ENCODE measurements at places on chromosomes 6 and 20.

DNA sequence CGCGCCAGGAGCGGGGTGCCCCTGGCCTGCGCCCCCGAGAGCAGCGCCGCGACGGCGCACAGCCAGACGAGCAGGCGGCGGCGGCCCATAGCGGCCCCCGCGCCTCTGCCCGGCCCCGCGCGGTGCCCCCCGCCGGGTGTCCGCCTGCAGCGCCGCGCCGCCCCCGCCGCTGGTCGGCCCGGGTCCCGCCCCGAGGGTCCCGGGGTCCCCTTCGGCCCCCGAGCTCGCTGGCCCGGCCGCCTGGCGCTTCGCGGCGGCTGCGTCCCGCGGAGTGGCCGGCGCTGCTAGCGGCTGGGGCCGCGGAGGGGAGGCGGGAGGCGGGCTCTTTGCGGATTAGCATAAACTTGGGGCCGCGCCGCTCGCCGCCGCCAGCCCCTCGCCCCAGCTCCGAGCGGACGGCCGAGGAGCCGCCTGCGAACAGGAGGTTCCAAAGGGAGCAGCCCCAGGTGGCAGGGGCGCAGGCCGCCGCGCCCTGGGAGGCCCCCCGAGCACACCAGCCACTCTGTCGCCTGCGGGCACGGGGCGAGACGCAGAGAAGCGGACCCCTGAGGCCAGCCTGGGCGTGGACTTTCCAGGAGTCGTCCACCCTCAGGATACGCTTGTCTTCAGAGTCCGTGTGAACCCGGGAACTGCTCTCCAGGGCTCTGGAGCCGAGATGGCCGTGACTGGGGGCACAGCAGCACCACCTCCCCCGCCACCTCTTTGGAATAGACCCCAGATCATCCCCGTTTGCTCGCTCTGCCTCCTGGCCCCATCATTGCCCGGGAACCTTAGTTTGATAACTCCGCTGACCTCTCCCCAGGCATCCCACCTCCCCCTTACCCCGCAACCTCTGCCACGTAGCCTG lies at the start of gene EMILIN3:
Gene EMILIN3 (minus strand): TSS at position 273 of the 847 bp plus-strand sequence. CDS start 184 bp downstream, at position 89.
- DNase-seq, result no peak

DNA sequence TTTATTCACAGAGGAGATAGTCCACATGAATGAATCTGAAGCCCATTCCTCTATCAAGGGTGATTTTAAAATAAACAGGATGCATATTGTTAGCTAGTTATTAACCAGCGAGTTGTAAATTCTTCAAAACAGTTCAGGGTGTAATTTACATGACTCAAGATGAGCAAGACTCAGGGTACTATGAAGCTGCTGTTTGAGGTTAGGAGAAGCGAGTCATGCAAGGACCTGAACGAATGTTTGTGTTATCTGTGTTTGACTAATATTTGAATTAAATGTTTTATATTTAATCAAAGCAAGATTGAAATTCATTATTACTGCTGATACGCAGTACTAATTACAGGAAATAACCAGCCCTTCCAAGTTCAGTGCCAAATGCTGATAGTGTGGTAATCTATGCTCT lies 191.1 kb downstream of the SAMD5 start:
- DNase-seq, result no peak

DNA sequence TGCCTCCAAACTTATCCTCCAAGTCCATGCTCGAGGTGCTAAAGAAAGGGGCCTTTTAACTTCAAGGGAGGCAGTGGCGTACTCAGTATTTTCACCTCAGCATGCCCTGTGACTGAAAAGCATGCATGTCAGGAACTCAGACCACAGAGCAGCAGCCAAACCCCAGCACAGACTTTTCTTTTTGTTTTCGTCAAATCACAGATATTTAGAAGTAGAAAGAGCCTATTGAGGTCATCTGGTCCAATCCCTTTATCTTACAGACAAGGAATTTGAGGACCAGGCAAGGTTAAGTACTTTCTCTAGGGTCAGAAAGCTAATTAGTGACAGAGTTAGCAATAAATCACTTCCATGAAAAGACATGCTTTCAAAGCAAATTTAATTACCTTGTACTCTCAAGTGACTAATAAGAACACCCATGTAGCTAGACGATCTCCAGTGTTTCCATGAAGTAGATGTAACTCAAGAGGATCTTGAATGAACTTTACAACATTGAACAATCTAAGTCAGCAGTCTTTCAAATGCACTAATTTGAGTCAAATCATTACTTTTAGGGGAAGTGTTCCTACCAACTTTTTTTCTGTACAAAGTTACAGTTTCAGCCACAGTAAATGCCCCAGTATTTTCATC lies 35.9 kb downstream of the MOXD1 start:
- no peak for DNase-seq

GRCh38 chr6:112524071-112524470 lies 176.9 kb downstream of the RFPL4B start:
- DNase-seq, result no peak

DNA sequence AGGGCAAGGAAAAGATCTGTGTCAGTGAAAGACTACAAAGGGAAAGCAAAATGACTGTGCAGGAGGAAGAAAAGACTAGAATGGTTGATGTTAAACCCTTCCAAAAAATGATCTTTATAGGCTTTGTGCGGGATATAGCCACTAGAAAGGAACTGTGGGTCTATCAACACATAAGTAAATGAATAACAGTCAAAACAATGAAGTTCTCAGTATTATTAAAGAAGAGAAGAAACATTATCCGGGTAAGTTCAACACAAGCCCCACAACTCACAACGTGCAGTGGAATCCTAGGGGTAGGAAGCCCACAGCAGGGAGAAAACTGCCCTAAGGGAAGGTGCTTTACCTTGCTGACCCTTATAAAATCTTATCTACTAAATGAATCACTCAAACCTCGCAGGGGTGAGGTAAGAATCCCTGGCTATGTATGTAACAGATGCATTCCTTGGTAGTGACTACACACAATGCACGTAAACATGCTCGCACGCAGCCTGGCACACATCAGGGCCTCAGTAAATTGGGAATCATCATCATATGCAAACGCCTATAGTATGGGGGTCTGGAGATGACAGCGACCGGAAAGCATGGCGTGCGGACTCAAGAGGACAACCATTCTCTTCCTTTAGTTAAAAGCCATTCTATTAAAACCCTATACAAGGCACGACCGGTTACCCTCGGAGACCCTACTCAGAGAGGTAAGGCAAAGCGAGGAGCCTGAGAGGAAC lies 11.3 kb downstream of the TFAP2A start:
- DNase-seq, result no peak

GRCh38 chr6:36559011-36559793 lies 11.9 kb upstream of the STK38 start:
- DNase-seq, result no peak

DNA sequence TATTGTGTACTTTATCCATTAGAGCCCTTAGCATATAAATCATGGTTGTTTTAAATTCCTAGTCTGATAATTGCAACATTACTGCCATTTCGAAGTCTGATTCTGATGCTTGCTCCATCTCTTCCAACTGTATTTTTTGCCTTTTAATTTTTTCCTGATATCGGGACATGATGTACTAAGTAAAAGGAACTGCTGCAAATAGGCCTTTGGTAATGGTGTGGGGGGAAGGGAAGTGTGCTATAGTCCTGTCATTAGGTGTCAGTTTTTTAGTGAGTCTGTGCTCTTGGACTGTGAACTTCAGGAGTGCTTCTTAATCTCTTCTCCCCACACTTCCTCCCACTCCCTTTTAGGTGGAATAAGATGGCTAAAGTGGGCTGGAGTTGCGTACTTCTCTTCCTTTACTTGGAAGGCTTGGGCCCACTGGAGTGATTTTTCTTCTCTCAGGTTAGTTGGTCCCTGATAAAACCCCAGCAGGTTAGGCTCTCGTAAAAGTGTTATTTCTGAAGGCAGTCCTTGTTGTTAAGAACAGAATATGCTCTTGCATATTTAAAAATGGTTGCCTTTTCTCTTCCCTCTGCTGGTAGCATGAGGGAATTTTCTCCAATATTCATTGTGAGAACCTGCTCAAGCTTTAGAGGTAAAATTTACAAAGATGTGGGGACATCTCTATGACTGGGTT lies 18.1 kb downstream of the STXBP5 start:
- peak; percentile 35 for DNase-seq

DNA sequence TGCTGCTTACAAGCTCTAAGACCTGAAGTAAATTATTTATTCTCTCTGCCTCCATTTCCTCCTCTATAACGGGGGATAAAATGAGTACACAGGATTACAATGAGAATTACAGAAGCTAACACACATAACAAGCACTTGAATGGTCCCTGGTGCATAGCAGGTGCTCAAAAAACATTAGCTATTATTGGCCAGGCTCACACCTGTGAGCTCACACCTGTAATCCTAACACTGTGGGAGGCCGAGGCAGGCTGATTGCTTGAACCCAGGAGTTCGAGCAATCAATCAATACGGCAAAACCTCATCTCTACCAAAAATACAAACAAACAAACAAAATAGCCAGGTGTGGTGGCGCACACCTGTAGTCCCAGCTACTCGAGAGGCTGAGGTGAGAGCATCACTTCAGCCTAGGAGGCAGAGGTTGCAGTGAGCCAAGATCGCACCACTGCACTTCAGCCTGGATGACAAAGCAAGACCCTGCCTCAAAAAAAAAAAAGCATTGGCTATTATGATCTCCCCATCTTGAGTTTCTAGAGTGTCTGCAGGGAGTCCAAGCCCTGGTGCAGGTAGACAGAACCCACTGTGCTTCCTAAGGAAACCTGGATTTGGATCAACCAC lies 68.1 kb downstream of the PREX1 start:
- DNase-seq, result no peak

DNA sequence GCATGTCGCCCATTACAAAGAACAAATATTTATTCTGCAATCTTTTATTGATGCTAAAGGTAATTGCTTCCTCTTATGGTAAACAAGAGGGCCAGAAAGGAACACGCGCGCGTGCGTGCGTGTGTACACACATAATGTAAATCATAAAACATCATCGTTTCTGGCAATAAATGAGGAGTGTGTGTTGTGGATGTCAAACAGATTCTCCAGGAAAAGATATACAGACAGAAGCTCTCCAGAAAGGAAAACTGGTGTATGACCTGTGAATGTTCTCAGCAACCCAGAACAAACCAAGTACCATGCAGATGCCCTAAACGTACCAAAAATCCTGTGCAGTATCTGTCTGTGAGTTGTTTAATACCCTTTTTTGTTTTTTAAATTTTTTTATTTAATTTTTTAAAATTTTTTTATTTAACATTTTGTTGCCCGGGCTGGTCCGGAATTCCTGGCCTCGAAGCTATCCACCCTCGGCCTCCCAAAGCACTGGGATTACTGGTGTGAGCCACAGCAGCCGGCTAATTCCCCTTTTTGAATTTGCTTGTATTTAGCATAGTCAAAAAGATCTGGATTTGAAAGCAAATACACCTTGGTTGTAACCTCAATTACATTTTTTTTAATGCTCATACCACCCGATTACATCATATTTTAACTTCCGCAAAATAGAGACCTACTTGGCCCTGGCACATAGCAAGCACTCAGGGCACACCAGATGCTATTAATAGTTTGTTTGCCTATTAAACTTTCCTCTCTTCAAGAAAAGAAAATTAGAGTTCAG lies 909 bp upstream of the NUDT3 start:
- no peak for DNase-seq

DNA sequence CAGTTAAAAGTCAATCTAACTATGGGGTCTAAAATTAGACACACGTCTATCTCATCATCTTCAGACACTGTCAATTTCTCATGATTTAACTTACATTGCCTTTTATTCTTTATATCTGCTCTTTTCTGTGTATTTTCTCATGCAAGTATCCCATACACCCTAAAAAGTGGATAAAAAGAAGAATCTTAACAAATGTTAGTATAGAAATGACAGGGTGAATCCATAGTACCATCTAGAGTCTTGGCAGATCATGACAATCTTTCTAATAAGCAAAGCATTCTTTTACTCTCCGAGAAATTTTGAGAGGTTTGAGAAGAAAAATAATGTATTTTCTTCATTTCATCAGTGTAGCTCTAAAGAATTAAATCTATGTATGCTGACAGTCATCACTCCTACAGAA lies 382.7 kb downstream of the C6orf118 start:
- DNase-seq, result no peak

GRCh38 chr6:150448221-150448620 lies 79.4 kb downstream of the IYD start:
- no peak for DNase-seq

GRCh38 chr6:142357879-142358278 lies 56.1 kb downstream of the ADGRG6 start:
- no peak for DNase-seq

DNA sequence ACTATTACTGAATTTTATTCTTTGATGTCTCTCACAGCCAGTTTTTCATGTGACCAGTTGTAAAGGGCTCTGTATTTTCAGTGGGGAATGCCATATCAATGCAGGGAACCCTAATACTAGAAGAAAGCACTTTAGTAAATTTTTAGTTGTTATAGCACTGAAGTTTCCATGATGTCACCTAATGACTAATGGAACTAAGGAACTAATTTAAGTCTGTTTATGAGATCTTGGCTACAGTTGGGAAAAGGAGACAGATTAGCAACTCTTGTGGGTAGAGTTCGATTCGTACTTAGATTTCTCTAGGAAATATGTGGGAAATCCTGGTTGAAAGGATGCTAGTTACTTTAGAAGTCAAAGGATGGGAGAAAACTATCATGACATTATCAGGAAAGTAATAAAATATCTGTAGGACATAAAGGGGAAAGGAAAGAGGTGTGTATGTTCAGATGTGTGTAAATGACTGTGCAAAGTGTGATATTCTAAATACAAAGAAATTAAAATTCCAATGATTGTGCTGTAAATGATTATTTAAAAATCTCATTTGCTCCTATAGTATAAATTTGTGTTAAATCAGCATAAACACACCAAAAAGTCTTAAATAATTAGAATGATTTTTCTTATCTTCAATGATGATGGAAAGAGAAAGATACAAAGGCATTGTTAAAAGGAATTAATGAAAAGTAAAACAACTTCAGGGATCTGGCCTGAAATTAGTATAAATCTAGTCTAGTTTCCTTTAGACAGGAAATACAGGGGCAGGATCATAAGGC lies 103.4 kb downstream of the LRRC1 start:
- no peak for DNase-seq

DNA sequence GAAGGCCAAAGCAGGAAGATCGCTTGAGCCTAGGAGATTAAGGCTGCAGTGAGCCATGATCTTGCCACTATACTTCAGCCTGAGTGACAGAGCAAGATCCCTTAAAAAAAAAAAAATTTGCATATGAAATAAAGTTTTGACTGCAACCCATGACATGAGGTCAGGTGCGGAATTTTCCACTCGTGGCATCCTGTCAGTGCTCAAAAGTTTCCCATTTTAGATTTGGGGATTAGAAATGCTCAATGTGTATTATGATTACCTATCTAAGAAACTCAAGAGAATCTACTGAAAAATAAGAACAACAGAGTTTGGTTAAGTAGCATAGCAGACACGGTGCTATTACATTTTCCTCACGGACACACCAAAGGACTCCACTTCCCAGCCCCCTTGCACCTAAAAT lies 11.7 kb downstream of the SLC23A2 start:
- DNase-seq, result no peak

- DNase-seq, result no peak
These were observed 200.6 kb downstream of the GMPR start for GRCh38 chr6:16438718-16439591.

DNA sequence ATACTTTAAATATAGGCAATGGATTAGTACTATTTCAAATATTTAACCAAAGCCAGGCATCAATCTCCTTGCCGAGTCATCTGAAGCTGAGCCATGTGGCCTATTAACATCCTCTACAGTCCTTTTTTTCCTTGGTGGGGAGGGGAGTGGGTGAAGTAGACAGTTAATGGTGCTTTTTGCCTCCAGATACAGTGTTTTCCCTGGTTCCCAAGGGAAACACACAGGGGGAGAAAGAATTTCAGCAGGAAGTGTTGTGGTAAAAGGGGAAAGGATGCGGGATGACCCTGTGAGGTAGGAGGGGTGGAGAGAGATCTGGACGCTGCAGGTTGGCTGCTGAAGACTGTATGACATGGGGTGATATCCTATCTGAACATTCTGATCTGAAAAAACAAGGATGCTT lies 9.6 kb downstream of the CLDN20 start:
- no peak for DNase-seq
